ENCODE measurements at places on chromosomes 1 and 21.
A peak's percentile ranks its signal among the peaks of the same experiment; 100 is the strongest.

- DNase-seq: no peak
These were observed 69.3 kb downstream of the MAN1A2 start for GRCh38 chr1:117436513-117436912.

DNA sequence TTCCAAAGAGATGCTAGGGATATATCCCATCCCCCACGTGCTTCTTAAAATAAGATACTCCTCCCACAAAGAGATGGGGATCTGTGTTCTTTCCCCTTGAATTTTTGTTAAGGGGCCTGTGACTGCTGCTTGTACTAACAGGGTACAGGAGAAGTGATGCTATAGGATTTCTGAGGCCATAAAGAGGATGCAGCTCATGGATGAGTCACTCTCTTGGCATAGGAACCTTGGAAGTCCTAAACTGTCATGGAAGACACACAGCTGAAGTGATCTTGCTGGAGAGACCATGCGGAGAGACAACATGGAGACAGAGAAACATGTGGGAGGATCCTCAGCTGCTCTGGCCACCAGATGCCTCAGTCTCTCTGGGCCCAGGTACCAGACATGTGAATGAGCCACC, 157.2 kb downstream of the S1PR1 start:
- DNase-seq: no peak

GRCh38 chr1:236534151-236534651, 10.4 kb downstream of the LGALS8 start:
- DNase-seq: no peak

GRCh38 chr1:224435999-224436398, 1.4 kb upstream of the WDR26 start:
- DNase-seq: no peak

DNA sequence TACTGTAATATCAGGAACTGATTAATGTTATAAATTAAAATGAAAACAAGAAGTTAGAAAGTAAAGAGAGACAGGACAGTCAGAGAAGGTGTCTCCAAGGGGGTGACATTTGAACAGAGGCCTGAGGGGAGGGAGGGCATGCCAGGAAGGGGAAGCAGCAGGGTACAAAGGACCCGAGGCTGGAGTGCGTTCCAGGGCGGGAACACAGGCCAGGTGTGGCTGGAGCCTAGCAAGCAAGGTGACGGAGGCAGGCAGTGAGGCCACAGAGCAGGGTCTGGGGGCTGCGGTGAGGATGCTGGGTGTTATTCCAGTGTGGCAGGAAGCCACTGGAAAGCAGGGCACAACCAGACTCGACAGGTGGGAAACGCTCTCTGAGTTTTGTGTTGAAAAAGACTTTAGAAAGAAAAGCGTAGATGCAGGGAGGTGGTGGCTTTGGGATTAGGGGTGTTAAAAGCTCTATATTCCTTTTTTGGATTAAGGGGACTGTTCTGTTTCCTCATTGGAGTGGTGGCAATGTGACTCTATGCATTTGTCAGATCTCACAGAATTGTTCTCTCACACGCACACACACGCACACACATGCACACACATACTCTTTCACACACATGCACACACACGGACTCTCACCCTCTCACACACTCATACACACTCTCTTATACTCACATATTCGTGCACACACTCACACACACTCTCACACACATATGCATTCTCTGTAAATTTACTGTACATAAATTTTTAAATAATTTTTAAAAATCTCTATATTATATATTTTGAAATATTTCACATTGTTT, 124.5 kb downstream of the GLIS1 start:
- no peak for DNase-seq

DNA sequence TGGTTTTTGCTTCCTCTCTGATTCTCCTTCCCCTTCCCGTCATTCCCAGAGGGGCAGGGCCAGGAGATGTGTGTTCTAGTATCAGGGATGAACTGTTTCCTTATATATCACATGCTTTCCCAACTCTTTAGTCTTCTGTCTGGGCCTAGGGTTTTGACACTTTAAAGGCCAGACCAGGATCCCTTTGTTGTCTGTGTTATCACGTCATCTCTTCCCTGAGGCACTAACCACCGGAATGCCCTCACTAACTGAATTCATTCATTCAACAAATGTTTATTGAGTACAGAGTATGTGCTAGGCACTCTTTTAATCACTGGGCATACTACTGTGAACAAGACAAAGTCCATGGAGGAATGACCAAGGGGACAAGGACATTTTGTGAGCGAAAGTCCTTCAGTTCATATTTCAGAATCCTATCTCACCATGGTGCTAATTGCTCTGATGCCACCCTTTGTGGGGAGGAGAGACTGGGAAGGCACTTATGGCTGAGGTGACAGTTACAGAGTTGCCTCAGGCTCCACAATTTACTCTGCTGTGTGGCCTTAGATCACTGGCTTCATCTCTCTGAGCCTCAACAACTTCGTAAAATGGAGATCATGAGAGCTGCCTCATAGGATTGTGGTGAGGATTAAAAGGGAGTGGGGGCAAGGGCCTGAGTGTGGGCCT, 12.0 kb upstream of the ZNF362 start:
- DNase-seq: no peak

DNA sequence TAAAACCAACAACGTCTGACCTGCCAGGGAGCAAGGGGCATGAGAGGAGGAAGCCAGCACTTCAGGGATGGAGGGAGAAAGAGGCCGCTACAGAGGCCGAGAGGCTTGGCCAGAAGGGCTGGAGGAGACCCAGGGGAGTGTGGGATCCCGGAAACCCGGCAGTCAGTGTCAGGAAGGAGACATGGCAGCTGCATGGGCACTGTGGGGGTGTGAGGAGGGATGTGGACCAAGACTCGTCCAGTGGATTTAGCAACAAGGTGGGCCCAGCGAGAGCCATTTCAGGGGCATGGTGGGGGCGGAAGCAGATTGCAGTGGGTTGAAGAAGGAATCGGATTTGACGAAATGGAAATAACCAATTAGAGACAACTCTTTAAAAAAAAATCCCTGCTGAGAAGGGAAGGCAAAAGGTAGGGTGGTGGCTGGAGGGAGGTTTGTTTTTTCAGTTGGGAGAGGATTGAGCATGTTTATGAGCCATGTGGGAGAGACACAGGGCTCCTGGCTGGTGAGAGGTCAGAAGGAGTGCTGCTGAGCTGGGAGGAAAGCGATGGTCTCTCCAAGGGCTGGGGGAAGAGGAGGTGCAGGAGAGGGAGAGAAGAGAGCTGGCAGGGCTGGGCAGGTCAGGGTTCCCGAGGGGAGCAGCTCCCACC, 4.4 kb downstream of the B4GALT2 start:
- no peak for DNase-seq

DNA sequence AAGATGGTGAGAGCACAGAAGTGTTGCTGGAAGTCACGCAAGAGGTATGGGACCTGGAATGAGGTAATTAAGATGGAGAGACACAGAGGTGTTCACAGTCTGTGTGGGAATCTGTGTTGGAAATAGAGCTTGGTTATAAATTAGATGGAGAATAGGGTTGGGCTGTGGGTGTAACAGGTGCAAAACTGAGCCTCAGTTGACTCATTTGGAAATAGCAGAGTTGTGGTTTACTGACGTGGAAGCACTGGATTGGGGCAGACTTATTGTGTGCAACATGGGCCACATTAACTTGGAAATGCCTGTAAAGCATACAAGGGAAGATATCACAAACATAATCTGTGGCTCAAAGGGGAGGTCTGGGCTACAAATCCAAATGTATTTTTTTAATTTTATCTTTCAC, 13.0 kb downstream of the CAMSAP2 start:
- peak; percentile 35 for DNase-seq

DNA sequence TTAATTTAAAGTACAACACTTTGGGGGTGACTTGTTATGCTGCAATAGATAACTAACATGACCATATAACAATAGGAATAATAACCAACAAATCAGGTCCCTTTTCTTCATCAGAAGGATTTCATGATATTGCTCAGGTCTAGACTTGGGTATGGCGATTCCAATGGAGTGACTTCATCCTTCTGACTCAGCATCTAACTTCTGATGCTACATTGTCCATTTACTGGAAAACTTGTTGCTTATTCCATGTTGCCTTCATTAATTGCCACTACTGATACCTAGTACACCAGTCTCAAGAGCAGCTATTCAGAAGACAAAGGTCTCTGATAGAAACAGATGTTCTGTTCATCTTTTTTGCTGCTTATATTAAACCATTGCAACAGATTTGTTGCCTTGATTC, 324.3 kb downstream of the TGFB2 start:
- no peak for DNase-seq

GRCh38 chr1:221335161-221336101, 406.5 kb downstream of the DUSP10 start:
- no peak for DNase-seq

GRCh38 chr1:89295187-89295586, 22.5 kb upstream of the GBP5 start:
- DNase-seq: no peak

DNA sequence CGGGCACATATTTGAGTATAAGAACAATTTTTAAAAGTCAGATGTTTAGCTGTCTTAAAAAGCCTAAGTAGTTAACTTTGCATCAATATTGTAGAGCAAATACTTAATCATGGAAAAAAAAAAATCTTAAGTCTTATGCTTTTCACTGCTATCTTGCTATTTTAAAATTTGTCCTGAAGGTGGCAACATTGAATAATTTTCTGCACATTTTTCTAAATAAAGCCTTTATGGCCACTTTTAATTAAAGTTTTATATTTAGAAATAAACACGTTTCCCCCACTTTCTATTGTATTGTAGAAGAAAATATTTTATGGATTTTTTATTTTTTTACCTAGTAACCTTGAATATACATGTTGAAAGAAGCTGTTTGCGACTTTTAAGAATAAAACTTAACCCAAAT, 198.8 kb downstream of the AMY1C start:
- no peak for DNase-seq

DNA sequence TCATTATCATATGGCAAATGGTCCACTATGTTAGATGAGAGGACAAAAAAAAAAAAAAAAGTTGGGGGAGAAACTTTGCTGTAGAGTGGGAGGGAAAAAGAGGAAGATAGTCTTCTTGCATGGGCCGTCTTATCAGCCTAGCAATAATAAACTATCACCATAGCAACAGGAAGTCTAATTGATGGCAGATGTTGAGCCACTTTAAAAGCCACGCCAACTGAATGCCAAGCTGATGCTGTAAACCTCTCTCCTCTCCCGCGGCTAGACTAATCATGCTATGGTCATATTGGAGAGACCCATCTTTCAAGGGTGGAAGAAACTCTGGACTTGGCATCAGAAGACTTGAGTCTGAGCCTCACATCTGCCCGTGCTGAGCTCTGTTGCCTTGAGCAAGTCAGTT, 122.2 kb upstream of the HOOK1 start:
- DNase-seq: no peak

GRCh38 chr21:46600305-46600704, 4.6 kb downstream of the S100B start:
- DNase-seq: no peak

GRCh38 chr1:171772312-171772711, 9.1 kb upstream of the METTL13 start:
- DNase-seq: no peak

DNA sequence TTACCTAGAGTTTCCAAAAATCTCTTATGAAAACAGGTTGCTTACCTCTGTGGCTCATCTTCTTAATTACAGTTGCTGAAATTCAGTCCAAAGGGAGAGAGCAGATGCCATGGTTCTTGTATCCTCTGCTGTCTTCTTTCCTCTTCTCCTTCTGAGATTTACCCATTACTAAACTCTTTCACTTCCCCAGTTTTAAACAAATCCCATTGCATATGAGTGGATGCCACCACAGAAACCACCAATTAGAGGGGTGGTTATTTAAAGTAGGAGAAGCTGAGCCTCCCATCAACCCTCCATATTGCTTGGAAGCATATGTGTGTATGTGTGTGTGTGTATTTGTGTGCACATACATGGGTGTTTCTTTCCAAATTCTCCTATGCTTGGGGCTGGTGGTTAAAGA, 128.5 kb upstream of the KCNK1 start:
- no peak for DNase-seq

Data from GM13976 (cell line).